WERI-Rb-1 (cell line): ENCODE measurements at places on chromosomes 2 and 18.

DNA sequence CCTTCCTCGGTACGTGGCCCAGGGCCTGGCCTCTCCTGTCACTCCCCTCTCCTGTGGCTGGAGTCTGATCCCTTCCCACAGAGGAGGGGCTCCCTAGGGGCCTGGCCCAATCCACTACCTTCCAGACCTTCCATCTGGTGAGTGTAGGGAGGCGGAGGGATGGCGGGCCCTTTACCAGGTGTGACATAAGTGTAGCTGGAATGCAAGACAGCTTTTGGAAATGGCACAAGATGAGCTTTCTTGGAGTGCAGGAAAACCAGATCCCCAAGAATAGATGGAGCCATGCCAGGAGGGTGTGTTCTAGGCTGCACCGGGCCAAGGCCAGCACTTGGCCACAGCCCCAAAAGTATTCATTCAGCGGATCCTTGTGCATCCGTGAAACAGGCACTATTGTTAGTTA is 30.1 kb downstream of the IGFBP5 start:
- DNase-seq, result peak; percentile 49

DNA sequence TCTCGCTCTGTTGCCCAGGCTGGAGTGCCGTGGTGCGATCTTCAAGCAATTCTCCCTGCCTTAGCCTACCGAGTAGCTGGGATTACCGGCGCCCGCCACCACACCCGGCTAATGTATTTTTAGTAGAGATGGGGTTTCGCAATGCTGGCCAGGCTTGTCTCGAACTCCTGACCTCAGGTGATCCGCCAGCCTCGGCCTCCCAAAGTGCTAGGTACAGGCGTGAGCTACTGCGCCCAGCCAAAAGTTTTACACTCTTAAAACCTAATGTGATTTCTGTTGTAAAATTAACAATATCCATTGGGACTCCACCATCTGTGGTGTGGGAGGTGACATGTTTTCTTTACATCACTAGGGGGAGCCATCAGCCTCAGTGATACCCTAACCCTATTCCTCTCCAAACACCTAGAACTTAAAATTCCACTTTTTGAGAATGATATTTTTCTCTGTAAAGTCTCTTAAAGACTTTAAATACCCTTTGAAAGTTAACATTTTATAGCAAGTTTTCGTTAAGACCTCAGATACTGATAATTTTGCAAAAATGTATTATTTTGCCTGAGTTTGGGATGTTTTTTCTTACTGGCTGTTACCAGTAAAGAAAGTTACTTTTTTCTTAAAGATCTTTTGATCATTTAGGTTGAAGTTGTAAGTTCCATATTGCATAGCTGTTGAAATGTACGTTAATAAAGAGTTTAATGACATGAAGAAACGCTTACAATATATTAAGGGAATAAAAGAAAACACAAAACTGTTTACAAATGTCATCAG is 11.6 kb upstream of the EIF2AK2 start:
- DNase-seq, result peak; percentile 55

GRCh38 chr2:31163011-31163539 is 24.8 kb upstream of the GALNT14 start:
- peak; percentile 79 for DNase-seq

DNA sequence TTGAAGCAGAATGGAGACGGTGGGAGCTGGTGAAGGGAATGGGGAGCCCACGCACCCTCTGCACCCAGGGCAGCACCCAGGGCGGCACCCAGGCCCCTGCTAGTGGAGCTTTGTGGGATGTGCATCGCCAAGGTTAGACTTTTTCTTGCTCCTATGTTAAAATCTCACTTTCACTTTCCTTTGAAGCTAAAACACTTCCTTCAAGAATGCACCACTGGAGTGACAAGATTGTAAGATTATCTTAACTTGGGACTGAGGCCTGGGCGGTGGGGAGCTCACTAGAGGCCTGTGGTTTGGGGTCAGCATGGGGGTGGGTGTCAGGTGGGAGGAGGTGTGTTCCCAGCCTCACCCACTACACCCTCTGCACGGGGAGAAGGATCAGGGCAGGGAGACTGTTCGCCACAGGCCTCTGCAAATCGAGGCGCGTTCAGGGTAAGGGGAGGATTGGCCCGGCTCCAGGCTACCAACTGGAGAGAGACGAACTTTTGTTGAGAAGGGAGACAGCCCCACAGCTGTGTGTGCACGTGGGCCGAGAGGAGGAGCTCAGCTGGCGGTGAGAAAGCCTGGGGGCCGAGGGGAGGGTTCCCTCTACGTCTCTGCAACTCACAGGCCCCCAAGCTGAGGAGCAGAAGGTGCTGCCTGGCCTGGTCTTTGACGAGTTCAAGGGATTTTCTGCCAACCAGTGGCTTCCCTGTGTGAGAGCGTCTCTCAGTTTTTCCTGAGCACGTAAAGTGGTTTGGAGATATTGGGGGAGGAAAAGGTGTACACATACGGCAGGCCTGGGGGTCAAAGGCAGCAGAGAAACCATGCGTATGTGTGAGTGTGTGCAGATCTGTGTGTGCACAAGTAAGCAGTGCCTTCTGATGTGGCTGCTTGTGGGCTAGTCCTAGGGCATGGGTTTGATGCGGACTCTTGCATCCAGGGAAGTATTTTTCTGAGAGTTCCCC is 147.7 kb downstream of the KLHL29 start:
- no peak for DNase-seq

DNA sequence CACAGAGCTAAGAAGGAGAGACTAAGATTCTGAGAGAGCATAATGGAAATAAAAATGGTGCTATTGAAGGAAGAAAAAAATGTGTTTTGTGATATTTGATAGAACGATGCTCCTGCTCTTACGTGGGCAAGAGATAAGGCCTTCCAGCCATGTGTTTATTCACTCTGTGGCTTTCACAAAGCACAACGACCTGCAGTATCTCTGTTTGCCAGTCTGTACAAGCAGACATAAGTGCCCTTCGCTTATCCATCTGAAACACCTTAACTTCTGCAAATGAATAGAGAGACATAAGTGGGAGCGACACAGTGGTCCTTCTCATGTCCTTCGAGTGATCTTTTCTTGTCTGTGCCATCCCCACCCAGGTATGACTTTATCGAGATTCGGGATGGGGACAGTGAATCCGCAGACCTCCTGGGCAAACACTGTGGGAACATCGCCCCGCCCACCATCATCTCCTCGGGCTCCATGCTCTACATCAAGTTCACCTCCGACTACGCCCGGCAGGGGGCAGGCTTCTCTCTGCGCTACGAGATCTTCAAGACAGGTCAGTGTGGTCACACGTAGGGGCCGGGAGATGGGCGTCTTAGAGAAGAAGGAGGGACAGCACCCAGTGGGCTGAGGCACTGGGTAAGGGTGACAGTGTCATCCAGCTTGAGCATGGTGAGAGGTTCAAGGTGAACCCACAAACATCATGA is 33.7 kb downstream of the NRP2 start:
- peak; percentile 35 for DNase-seq

GRCh38 chr18:3983351-3983969 is 471.6 kb downstream of the DLGAP1 start:
- no peak for DNase-seq

- no peak for DNase-seq
Measured at GRCh38 chr2:60496475-60496874, 57.0 kb downstream of the BCL11A start.

DNA sequence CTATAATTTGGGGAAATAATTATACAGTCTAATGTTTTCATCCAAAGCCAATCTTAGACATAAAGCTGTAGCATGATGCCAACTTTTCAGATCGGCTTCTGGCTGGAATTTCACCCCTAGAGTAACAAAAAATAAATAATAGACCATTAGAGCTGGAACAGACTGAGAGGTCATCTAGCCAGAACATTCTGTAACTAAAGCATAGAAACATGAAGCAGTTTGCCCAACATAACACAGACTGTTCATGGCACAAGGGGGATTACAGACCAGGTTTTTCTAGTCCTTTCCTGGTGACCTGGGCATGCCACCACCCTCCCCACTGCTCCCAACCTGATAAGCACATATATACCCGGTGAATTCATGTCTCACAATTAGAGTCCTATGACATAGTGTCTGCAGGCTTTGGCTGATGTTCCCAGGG is 116.4 kb upstream of the PPP1CB start:
- DNase-seq, result no peak

GRCh38 chr18:57057890-57058289 is 89.0 kb upstream of the BOD1L2 start:
- DNase-seq, result no peak

- no peak for DNase-seq
Measured at GRCh38 chr2:96737831-96738230, 2.0 kb downstream of the LMAN2L start.

- peak; percentile 8 for DNase-seq
Measured at GRCh38 chr2:10009271-10009810, 34.0 kb upstream of the KLF11 start.

- DNase-seq, result no peak
Measured at GRCh38 chr2:33094303-33094702, 147.6 kb downstream of the LTBP1 start.

DNA sequence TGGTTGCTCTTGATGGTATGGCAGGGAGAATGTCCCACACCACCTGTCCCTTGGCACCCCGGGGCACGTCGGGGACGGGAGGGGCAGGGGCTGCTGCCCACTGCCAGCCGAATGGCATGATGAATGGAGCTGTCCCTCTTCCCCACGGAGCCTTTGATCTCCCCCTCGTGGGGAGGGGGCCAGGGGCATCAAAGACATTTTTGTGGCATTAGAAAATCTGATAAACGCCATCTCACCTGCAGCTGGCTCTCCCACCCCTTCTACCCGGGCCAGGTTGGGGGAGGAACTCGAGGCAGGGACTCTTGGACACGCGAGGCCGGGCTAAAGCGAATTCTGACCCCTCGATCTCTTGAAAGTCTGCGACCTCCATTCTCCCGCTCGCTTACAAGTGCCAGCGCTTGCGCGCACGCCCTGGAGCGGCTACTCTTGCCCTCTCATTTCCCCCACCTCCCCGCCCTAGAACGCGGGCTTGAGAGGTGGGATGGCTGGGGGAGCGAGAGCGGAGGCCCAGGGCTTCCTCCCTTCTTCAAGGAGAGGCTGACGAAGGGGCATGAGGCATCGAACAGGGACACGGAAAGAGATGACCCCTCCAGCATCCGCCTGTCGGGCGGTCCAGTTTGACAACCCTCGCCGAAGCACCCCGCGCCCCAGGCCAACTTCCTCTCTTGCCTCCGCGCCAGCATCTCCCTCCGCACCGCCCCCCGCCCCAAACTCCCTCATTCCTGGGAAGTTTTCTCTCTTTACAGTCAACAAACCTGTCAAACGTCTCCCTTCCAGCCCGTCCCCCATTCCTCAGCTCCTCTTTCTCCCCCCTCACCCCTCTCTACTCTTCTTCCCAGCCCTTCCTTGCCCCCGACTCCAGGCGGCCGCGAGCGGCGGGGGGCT is 692 bp upstream of the WNT6 start:
- no peak for DNase-seq

- DNase-seq, result no peak
Measured at GRCh38 chr2:1480671-1481076, 67.4 kb downstream of the TPO start.

DNA sequence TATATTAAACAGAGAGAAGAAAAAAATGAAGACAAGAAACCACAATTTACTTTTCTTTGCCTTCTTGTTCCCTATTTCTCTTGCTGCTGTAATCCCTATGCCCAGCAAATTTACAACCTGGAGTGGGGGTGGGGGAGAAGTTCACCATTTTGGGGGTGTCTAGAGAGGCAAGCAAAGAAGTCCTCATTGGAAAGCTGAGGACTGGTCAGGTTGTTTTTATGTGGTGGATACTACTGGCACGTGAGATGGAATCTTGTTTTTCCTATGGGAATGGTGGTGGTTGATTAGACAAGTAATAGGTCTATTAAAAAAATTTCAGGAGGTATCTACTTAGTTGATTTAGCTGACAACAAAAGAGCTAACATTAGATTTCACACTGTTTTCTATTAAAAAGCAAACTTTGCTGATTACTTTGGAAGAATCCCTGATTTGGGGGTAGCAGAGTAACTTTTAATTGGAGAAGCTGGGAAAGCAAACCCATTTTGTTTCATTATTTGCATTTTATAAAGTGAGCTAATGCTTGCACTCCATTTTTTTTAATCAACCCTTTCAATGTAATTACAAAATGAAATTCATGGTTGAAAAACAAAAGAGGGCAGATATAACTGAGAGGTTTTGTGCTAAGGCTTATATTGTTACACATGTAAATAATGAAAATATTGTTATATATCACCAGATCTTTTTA is 6.0 kb downstream of the POU3F3 start:
- DNase-seq, result no peak

- no peak for DNase-seq
Measured at GRCh38 chr2:70790136-70790828, at the start of gene FIGLA. TSS of gene FIGLA (minus strand) at chr2:70790643. CDS start at chr2:70790638, 5 bp downstream.

GRCh38 chr2:241576293-241576654 is 17.7 kb downstream of the BOK start:
- DNase-seq, result no peak

GRCh38 chr2:198136142-198136541 is 331.7 kb downstream of the PLCL1 start:
- DNase-seq, result no peak

GRCh38 chr2:27720004-27720551 is 51.4 kb upstream of the MRPL33 start:
- DNase-seq, result no peak
